ENCODE measurements at places on chromosomes 4 and X. TPM values are rescaled to one million over a fixed set of nuclear protein-coding genes. Genes with fewer than 3 reads are reported as not detected.
A peak's percentile ranks its signal among the peaks of the same experiment; 100 is the strongest.

DNA sequence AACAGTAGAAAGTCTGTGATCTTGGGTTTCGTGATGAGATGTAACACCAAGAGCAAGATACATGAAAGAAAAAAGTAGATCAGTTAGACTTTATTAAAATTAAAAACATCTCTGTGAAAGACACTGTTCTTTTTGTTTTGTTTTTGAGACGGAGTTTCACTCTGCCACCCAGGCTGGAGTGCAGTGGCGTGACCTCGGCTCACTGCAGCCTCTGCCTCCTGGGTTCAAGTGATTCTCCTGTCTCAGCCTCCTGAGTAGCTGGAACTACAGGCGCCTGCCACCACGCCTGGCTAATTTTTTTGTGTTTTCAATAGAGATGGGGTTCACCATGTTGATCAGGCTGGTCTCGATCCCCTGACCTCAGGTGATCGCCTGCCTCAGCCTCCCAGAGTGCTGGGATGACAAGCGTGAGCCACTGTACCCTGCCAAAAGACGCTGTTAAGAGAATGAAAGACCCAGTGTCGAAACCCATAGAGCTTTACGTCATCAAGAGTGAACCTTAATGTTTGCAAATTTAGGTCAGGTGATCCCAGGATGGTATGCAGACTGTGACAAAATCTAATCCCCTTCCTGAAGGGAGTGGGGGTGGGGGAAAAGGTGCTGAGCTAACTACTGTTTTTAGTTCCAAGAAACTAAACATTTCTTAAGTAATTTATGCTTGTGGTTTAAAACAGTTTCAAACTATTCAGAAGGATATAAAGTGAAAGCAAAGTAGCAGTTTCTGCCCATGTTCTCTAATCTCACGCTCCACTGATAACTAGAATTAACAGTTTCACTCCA is 8.0 kb downstream of the OFD1 start:
- peak; percentile 60 for DNase-seq

- DNase-seq, result no peak
Measured at GRCh38 chr4:82104578-82104977, 269.2 kb downstream of the HNRNPD start.

DNA sequence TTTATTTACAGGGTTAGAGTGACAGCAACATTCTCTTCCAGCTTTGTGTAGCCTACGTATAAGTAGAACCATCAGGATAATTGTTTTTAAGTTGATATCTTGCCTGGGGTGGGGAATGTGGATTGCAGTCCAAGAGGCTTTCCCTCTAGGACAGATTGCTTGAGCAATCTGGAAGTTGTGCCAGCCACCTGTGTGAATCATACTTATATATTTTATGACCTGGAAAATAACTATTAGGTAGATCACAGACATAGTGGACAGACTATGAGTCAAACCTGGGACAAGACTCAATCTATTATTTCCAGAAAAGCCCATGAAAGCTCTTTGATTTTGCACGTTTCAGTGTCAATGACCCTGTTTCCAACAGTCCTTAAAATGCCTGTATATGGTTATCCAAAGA is 98.9 kb downstream of the TLL1 start:
- no peak for DNase-seq

DNA sequence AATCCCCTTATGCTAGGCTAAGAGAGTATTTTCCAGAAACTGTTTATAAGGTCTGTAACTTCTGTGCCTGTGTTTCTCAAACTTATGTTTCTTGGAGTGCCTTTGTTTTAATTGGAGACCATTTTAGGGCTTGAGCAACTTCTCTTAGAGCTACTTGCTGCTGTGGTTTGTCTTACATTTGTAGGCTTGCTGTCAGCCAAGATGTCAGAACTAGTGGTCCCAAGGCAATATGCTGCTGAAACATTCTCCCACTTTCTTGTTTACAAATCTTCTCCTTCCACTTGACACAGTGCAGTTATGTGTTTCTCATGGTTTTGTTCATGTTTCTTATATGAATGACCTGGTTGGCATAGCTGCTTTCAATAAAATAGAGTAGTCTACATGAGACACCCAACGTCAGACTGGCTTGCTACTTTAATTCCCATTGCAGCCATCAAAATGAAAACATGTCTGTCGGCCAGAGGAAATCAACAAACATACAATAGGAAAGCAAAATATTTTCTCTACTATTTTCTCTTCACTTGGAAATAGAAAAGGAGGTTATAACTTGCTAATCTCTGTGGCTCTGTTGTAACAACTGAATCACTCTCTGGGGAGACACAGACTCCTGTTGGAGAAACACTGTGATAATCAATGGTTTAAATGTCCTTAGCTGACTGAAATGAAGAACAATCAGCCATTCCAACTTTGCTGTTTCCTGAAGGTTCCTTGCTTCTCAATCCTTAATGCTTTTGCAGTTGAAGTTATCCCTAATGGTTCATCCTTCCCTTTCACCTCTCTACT is 426.4 kb downstream of the PDGFC start:
- DNase-seq, result no peak

- DNase-seq, result no peak
Measured at GRCh38 chr4:182065255-182065654, 177.9 kb upstream of the TENM3 start.

DNA sequence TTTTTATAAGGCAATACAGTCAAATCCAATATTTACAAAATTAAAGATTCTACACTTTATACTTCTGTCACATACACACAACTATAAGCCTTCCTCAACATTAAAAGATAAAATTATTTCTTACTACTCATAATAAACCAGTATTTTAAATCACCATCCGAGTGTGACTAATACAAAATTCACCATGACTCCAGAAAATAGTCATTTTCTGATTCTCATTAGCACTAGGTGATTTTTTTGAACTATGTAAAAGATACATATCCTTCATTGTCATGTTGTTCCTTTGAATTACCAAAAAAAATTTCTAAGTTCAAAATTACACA is 646 bp upstream of the SLC7A11 start:
- DNase-seq, result no peak

DNA sequence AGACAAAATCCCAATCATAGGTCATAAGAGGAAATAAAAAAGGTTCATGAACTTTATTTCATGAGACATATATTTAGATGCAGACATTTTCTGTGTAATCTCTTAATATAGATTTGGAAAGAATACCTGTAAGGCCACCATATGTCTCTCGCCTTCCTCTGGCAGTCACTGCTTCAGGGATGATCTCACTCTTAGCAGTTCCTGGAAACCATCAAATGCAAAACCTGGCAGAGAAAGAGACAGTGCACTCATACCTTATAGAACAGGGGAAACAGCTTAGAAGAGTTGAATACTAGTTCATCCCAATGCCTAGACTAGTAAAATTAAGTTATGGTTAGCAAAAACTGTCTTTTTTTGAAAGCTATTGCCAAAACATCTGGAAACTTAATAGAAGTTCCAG is 243.3 kb downstream of the GASK1B start:
- no peak for DNase-seq

DNA sequence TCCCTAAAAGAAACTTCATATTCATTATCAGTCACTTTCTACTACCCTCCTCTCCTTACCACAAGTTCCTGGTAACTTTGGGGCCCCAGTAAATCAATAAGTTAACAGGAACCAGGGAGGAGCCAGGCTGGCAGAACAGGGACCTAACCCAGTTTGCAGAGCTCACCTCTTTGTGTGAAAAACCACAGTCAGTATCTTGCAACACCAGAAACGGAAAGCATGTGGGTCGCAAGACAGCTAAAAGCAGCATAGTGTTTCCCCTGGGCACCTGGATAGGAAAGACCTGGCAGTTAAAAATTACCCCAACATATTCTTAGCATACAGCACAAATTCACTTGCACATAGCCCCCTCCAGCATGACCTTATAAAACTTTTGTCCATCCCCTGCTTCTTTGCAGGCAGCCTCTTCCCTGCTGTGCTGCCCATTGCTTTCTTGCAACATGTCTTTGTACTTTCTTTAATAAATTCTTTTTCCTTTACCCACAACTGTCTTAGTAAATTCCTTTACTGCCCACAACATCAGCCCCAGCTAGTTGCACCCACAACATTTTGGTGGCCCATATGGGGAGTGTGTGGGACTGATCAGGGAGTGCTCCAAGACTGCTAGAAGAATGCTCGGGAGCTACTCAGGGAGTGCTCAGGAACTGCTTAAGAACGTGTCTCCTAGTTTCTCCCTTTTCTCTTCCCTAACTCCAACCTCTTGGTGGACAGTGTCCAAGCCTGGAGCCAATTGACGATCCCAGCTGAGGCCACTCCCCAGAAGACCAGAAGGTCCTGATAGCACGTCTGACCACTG is 83.4 kb downstream of the MSN start:
- DNase-seq, result peak; percentile 17

- no peak for DNase-seq
Measured at GRCh38 chrX:86930419-86930818, 587.2 kb upstream of the KLHL4 start.

- no peak for DNase-seq
Measured at GRCh38 chrX:2620576-2620975, 70.5 kb upstream of the CD99 start.

DNA sequence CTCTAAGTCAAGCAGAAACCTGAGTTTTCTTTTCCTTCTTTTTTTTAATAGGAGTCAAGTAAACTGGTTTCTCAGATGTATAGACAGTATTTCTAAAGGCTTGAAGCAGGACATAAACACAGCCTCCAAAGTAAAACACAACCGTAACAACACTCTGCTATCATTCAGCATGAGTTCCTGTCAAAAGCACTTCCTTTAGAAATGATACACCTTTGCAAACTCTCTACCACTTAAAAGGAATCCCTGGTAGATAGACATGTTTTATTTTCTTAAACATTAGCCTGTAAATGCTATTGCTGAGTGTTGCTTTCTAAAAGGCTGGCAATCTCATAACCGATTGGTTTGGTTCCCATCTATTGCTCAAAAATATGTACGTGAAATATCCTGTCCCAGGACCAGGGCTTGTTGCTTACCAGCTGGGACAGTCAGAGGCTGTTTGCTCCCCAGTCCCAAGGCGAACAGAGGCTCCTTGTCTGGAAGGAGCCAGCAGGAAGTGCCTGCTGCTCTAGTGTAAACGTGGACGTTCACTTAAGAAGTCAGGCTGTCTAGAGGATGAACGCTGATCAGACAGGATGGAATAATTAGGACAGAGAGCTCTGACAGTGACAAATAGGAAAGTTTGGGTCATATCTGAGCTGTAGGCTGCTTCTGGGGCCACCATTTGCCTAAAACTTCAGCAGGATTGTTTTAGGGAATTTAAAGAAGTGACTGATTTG is 173.9 kb upstream of the KLF3 start:
- DNase-seq, result peak; percentile 52

DNA sequence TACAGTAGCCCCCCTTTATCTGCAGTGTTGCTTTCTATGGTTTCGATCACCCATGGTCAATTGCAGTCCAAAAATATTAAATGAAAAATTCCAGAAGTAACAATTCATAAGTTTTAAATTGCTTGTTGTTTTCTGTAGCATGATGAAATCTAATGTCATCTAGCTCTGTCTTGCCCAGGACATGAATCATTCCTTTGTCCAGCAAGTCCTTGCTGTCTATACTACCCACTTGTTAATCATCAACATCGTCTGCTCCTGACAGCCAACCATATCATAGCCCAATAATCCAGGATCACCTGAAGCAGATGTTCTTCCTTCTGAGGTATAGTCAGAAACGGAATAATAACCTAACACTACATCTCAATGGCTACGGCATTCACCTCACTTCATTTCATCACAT is 79.8 kb downstream of the ADAMTS3 start:
- DNase-seq, result no peak

- DNase-seq, result no peak
Measured at GRCh38 chrX:3621414-3621813, 92.0 kb downstream of the PRKX start.

- no peak for DNase-seq
Measured at GRCh38 chr4:90486346-90486745, 359.2 kb downstream of the CCSER1 start.

DNA sequence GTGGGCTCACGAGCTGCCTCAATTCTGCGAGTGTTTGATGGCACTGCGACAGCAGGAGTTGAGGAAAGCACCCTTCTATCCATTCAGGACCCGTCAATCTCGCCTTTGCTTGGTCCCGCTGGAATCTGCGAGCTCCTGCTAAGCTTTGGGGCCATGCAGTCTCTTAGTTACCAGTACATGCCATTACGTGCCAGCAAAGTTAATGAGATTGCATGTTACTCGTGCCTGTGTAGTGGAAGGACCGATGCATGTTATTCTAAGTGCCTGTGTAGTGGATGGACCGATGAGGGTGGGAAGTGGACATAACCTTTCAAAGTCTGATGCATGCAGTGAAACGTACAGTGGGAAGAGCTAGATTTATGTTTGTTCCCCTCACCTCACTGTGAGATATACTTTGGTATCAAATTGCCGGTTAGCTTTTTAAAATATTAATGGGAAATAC is 569 bp downstream of the RPS3A start:
- no peak for DNase-seq

DNA sequence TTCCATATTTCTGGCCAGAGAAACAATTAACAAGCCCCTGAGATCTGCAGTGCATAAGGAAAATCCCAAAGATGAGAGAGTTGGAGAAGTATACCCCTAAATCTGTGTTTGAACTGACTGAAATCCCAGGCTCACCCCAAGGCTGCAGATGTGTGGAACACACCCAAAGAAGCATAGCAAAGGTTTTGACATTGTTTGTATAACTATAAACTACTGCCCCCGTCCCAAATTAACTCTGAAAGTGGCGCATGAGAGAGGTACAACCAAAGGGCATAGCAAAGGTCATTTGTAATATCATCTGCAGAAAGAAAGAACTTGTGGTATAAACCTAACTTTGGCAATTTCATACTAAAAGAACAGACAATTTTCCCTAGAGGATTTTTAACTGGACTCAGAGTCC is 157.9 kb downstream of the DCAF12L1 start:
- no peak for DNase-seq

GRCh38 chr4:147222906-147223305 is 258.0 kb upstream of the EDNRA start:
- no peak for DNase-seq

DNA sequence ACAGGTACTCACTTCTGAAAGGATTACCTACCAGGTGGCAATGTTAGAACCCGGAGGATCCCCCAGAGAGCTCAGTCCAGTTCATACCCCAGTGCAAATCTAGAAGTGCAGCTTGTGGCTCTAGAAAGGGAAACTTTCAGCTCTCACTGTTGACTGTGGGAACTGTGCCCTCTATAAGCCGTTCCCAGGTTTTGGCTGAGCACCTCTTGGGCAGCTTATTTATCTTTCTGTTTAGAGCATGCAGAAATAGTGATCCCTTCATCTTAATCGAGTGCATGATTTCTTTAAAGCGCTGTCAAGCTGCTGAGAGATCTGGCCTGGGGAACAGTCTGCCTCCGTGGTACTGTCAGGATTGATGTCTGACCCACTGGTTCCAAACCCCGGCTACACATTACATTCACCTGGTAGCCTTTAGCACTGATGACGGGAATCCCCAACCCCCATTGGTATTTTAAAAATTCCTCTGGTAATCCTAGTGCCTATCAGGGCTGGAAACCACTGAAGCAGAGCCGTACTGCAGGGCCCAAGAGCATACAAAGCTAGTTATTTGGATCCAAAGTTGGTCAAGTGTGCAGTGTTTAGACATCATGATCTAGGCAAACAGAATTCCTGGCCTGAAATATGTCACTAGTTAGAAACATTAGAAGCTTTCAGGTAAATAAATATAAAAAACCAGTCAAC is 103.2 kb downstream of the KLHL8 start:
- DNase-seq, result no peak

The PLP1 gene
- 2.3 TPM for total RNA-seq

The MAGEB17 gene
- not detected for total RNA-seq

The F8 gene
- 0.29 TPM for total RNA-seq

The SATL1 gene
- total RNA-seq, result not detected

The PAGE2 gene
- not detected for total RNA-seq

The PAGE4 gene
- total RNA-seq, result not detected

The NMU gene
- total RNA-seq, result not detected

The EDNRA gene
- 24.6 TPM for total RNA-seq

The CLIC2 gene
- total RNA-seq, result 10.3 TPM

The LONRF3 gene
- total RNA-seq, result 79.1 TPM

The MTCP1 gene
- total RNA-seq, result 6.6 TPM

The KIAA1210 gene
- total RNA-seq, result 44.3 TPM

The HPGD gene
- 53.6 TPM for total RNA-seq
